Activated CD4-positive, alpha-beta T cell treated with anti-CD3 and anti-CD28 coated beads for 4 hours (primary cell): ENCODE measurements at places on chromosomes 3 and 15.

DNA sequence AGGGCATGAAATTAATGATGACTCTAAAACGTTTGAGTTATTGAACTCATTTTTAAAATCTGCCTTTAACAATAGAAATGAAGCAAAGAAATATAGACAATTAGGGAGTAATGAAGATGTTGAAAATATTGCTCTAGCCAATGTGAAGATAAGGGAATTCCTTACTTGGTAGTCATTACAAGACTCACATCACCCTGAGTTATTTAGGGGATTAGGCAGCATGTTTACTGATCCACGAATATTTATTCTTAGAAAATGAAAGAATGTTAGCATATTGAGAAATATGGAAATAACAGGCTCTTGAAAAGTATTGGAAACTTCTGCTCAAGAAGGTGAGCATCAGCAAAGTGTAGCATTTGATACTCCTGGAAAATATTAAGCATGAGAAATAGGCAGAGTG is 398.1 kb upstream of the ARPP21 start:
- DNase-seq: no peak

GRCh38 chr15:40436116-40436891 is 4.4 kb upstream of the BAHD1 start:
- DNase-seq: no peak

DNA sequence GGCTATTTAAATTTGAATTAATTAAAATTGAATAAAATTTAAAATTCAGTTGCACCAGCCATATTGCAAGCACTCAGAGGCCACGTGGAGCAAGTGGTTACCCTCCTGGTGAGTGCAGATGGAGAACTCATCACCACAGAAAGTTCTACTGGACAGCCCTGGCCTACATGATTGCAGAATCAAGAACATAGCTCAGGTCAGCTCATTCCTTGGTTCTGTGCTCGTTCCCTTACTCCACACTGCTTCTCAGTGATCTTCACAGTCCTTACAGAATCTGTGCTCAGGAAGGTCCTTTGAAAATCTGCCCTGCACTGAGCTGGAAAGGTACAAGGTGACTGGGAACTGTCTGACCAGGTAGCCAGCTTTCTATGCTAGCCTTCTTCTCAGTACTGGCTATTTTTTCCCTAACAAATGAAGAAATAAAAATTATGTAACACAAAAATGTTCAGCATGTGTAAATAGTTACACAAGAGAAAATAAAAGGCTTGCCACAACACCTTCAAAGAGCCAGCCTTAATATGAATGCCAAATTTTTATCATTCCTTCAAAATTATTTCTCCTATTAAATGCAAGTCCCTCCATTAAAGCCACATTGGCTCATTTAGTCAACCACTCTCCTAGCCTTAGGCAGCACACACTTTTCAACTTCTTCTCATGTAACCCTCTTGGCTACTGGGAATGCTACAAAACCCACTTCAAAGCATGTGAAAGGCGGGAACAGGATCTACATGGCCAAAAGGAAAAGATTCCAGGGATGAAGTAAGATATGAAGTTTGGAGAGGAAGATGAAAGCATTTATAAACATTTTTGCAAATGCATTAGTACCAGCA is 326.4 kb upstream of the WNT5A start:
- DNase-seq: no peak

DNA sequence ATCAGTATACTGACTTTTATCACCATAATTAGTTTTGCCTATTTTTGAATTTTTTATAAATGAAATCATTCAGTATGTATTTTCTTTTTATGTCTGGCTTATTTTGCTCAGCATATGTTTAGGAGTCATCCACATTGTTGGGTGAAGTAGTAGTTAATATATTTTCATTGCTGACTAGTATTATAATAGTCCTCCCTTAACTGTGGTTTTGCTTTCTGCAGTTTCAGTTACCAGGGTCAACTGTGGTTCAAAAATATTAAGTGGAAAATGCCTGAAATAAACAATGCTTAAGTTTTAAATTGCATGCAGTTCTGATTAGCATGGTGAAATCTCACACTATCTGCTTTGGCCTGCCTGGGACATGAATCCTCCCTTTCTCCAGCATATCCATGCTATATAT is 39.5 kb upstream of the PRR23C start:
- no peak for DNase-seq

DNA sequence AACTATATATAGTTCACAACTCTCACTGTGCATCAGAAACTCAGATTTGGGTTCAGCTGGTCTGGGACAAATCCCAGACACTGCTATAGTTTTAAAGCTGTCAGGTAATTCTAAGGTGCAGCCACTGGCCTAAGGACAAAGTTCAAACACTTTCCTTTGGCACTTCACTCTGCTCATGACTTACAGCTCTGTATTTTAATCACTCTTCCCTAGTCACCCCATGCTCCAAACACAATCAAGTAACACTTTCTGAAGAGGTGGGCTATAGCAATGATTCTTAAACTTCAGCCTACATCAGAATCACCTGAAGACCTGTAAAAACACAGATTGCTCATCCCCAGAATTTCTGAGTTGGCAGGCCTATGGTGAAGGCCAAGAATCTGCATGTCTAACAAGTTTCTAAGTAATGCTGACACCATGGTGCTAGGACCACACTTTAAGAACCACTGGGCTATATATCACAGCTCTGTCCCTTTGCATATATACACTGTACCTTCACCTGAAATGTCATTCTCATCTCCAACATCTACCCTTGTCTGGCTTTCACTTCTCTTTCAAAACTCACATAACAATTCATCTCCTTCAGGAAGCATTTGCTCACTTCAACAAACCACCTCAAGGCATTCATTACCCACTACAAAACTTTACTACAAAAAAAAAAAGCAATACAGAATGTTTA is 21.4 kb downstream of the STAG1 start:
- no peak for DNase-seq

DNA sequence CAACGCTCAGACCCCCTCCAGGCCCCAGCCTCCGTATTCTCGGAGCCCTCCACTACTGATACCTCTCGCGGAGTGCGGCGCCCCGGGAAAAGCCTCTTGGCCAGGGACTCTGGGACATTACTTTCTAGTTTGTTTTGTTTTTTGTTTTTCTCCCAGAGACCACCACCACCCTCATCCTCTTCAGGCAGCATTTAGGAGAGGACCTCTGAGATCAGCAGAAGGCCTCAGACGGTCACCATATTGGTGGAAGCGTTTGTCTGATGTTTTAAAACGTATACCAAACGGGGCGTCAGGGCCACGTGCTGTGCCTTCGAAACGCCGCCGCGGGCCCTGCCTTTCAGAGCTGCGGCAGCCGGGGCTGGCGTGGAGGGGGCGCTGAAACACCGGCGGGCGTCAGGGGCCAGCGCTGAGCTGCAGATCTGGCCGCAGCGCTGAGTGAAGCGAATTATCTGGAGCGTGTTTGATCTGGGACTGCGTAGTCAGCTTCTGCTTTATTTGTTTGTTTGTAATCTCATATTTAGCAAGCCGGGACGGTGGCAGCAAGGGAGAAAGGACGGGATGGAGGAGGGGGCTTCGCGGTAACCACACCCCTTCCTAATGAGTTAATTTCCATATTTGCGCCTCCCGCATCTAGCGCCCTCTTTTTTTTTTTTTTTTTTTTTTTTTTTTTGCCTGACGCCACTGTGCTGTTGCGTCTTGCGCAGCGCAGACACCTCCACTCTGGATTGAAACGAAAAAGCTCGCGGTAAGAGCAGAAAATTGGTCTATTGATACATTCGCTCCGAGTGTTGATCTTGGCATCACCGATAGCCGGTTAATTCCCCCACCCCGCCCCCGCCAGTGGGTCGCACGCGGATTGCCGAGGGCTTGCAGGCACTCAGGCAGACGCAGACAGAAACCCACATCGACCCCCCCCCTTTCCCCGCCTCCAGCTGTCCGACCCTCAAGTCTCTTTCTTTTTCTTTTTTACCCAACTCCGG is 14.9 kb downstream of the SOX2 start:
- no peak for DNase-seq

DNA sequence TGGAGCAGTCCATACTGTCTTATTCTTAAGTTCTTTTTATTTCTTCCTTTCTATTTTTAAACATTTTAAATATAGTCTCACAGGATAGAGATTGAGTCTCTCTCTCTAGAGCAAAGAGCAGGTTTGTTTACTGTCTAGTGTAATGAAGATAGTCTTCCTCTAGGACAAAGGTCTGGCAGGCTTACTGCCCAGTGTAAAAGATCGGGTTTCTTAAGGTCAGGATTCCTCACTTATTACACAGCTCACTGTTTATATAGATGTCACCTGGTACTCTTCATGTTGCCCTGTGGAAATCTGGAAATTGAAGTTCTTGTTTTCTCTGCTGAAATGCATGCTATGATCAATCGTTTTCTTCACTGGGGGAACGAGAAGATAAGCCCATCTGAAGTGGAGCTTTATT is 76.0 kb downstream of the ZBBX start:
- no peak for DNase-seq

DNA sequence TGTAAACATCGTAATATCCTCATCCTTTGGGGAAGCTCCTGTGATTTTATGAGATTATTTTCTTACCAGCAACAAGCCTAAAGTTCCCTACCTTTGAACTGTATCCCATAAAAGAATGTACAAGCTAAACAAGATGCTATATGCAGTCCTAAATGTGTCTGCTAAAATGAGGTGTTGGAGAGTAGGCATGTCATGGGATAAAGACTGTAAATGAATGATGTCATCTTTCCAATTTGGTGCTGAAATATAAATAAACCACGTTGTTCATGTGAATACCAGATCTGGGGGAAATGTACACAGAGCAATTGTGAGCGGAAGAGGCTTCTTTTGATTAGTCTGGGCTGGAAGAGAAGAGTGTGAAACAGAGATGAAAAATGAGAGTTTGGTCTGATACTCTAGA is 214.9 kb upstream of the WNT5A start:
- no peak for DNase-seq

- DNase-seq: no peak
Observed at GRCh38 chr15:87609474-87609873, 647.1 kb downstream of the NTRK3 start.

DNA sequence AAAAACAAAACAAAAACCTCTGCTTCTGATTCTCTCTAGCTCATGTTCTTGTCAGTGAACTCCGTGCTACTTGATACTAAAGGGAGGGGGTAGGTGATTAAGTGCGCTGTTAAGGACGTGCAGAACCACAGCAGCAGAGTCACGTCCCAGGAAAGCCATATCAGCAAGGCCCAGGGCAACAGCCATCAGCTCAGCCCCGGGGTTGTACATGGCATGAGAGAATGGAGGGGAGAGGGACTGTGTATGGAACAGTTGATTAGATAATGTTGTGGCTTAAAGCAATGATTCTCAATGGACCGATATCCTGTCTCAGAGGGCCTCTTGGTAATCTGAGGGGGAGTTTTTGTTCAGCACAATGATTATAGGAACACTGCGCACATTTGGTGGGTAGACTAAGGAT is 27.6 kb downstream of the C2CD4A start:
- no peak for DNase-seq

DNA sequence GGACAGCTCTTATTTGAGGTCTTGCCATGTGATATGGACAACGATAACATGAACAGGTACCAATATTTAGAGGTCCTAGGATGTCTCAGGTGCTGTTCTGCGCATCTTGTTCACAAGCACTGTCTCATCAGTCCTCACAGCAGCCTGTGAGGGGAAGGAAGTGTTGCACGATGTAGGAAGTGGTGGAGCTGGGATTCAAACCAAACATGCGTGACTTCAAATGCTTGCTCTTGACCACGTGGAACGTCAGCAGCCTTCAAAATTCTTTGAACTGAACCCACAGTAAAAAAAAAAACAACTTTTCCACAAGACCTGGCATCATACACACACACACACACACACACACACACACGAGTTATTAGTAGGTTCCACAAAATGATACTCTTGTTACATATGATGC is 153.4 kb upstream of the SMAD3 start:
- DNase-seq: peak; percentile 6

DNA sequence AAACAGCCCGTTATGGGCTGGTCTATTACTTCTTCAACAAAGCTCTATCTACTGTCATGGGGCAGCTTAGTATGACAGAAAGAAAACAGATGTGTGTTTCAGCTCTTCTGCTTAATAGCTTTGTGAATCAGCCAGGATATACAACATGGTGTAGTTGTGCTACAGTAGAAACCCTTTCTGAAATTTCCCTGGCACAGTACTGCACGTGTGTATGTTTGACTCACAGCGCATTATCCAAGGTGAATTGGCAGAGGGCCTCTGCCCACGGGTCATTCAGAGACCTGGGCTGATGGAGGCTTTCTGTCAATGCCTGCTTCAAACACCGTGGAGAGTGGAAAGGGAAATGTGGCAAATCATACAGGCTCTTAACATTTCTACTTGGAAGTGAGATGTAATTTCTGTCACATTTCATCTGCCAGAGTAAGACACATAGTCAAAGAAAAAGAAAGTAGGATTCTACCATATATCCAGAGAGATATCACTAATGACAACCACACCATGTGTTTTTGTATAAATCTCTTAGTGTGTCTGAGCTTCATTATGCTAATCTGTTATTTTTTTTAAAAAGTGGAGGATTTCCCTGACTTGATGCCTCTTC is 505.1 kb downstream of the CNTN4 start:
- DNase-seq: no peak

GRCh38 chr15:34942363-34942762 is 27.2 kb downstream of the AQR start:
- no peak for DNase-seq

- peak; percentile 77 for DNase-seq
Observed at GRCh38 chr3:32467333-32468070, 35.1 kb downstream of the CMTM6 start.

- DNase-seq: no peak
Observed at GRCh38 chr3:184042617-184043016, 10.2 kb upstream of the HTR3C start.

- DNase-seq: no peak
Observed at GRCh38 chr15:25972141-25972675, 109.1 kb upstream of the ATP10A start.

DNA sequence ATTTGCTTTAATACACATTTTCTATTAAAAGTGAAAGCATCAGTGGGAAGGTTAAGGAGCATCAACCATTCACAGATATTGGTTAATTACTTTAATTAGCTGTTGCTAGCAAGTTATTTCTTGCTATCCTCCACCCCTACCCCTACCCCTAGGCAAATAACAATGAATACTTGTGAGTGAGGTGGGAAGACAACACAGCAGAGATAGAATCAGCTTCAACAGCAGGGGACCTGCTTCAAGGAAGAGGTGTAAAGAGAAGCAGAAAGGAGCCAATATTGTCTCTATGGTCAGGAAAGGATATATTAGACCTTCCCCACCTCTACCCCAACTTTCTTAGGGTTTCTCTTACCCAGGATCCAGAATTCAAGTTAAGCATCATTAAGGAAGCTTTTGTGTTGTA is 149.4 kb downstream of the SNRK start:
- no peak for DNase-seq
